ENCODE measurements at places on chromosomes 5 and 9.

DNA sequence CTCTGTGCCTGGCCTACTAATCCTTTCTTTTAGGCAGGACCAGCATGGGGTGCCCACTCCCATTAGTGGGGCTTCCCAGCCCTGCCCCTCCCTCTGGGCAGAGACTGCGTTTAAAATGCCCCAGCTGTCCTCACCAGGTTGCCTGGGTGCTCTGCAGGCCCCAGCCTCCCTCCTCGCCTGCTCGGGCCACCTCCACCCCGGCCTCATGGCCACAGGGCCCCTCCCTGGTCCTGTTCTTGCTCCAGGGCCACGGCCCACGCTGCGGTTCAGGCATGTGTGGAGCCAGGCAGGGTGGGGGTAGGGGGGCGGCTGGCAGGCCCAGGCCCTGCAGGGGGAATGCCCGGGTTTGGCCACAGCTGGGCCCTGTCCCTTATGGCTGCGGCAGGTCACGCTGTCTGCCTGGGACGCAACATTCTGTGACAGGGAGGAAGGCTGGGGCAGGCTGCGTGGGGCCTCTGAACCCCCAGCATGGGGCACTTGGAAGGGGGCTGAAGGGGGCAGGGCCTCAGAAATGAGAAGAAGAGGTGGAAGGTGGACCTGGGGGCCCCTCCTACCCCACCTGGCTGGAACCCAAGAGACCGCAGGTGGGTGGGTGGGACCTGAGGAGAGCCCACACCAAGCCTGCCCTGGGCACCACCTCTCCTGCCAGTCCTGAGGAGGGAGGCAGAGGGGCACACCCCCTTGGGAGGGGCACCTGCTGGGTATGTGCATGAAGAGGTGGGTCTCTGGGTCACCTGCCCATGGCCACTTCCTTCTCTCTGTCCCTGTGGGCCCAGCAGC is at the start of gene LCN12:
Gene LCN12 (plus strand): TSS at position 733 of the 780 bp plus-strand sequence. CDS start 55 bp downstream, outside the sequence.
- no peak for ATAC-seq

- ATAC-seq, result peak; percentile 77
Measured at GRCh38 chr9:19229595-19230354, 718 bp upstream of the DENND4C start.

DNA sequence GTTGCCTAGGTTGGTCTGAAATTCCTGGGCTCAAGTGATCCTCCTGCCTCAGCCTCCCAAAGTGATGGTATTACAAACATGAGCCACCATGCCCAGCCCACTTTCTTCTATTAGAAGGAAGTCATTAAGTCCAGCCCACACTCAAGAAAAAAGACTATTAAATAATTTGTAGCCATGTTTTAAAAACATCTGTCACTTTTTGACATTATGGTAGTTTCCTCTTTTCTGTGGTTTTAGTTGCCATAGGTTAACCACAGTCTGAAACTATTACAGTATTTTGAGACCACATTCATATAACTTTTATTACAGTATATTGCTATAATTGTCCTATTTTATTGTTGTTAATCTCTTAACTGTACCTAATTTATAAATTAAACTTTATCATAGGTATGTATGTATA is 31.9 kb upstream of the C5orf24 start:
- no peak for ATAC-seq

GRCh38 chr9:134641990-134642384 is 384 bp downstream of the COL5A1 start:
- ATAC-seq, result no peak

DNA sequence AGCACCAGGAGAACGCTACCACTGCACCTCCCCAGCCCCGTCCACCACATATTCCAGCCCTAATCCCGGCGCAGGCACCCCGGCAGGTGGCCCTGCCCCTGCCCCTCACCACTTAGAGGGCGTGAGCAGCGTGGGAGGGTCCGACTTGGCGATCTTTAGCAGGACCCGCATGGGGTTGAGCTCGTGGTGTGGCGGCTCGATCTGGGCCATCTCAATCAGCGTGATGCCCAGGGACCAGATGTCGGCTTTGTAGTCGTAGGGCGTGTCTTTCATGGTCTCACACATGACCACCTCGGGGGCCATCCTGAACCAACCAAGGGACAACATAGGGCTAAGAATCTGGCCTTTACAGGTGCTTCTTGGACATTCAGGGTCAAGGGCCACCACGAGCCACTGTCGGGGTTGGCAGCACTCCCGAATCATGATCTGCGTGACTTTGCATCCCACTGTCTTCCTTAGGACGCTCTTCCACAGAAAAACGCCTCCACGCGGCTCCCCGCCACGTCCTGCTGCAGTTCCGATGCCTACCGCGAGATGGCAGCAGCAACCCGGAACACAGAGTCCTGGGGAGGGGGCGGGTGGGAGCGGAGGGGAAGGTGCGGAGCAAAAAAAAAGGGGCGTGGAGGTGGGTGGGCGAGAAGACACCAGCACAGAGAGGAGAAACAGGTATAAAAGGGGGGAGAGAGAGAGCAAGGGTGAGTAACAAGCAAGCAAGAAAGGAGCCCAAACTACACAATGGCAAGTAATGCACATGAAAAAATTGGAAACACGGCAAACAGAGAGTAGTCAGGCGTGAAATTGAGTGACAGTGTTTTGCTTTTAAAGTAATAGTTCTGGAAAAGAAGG is 81.3 kb downstream of the STK10 start:
- peak; percentile 56 for ATAC-seq

Data from SK-N-SH treated with all-trans-retinoic acid at 6 μM for 48 hours (cell line).